CD4-positive, alpha-beta T cell treated with Interleukin-17A for 1 hour (primary cell): ENCODE measurements at places on chromosomes 2 and 18.

GRCh38 chr2:16625201-16625729 lies 40.4 kb downstream of the CYRIA start:
- peak; percentile 31 for DNase-seq

DNA sequence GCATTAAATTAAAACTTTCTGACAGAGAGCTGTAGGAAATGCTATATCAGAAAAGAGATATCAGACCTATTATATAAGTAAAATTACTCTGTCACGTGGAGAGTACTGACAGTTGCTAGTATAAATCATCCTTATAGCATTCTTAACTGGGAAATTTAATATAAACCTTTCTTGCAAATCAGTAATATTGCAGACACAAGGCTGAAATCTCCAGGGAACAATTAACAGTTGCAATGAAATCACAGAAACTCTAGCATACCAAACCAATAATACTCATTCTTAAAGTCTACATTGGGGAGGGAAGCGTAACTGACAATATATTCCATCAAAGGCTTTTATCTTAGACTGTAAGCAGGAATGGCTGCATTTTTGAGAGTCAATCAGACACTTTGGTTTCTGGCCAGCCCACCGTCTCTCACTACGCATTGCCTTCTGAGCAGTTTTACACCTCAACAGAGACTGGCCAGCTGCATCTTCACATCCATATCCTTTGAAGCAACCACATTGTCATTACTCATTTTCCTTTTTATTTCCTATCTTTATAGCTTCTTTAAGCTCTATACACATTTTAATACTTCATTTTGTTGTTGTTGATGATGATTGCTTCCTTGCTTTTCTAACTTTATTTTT lies 536.0 kb upstream of the CDH2 start:
- DNase-seq: no peak

GRCh38 chr2:16773080-16773713 lies 107.6 kb upstream of the CYRIA start:
- no peak for DNase-seq

GRCh38 chr18:49345931-49346696 lies 114.3 kb downstream of the DYM start:
- DNase-seq: no peak

GRCh38 chr2:205585449-205586383 lies 96.6 kb upstream of the NRP2 start:
- no peak for DNase-seq

DNA sequence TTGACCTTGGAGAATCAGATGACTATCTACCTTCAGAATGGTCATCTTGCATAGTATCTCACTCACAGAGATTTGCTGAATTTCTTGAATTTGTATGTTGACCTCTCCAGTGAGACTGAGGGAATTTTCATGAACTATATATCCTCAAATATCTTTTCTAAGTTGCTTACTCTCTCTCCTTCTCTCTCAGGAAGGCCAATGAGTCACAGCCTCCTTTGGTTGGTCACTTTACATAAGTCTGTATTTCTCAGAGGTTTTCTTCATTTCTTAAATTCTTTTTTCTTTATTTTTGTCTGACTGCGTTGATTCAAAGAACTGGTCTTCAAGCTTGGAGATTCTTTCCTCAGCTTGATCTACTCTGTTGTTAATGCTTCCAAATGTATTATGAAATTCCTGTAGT lies 51.7 kb downstream of the VIT start:
- DNase-seq: no peak

DNA sequence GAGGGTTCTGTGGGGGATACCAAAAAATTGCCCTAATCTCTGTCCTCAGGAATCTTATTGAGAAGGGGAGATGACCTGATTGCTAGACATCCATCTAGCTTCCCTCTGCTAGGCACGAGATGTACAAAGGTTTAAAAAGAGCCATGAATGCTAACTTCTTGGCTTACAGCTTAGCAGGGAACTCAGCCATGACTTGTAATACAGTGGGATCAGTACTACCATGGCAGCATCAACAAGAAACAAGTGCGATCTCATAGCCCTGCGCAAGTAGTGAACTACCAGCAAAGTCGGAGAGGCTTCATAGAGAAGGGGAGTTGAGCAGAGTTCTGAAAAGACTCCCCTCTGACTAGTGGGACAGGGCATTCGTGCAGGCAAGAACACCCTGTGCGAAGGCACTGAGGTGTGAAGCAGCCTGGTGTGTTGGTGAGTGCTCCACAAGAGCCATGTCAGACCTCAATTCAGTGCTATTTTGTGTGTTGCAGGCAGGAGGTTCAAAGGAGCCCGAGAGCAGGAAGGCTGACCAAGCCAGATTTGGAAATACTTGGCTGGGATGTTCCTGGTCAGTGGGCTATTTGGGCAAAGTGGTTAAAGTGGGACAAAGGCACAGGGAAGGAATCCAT lies 130.0 kb downstream of the FMNL2 start:
- DNase-seq: no peak

DNA sequence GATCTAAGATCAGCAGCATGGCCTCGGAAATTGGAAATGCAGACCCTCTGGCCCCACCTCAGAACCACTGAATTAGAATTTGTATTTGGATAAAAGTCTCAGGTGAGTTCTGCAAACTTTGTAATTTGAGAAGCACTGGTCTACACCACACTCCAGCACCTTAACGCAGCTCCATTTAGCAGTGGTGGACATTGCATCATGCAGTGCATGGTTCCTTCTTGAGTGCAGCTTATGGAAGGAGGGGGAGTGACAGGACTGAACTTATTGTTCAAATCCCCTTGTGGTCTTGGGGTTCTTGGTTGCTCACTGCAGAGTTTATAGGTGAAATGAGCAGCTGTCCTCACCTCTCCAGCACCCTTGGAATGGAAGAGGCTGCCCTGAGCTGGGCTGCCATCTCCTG lies 17.4 kb upstream of the STEAP3 start:
- DNase-seq: no peak

DNA sequence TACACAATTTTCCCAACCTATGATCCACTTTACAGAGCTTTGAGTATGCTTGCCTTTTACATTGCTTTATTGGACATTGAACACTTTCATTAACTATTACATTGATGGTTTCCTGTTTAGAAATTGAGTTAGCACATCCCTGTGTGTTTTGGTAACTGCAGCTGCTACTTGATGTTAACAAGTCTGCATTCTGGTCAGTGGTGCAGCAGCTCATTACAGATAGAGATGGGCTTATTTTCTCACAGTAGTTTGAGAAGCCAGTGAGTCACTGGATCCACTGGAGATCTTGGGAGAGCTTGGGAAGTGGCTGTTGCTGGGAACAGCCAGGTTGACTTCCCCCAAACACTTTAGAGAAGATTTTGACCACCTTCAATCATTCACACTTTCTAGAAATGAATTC lies 150.5 kb downstream of the ARHGAP15 start:
- no peak for DNase-seq

- DNase-seq: no peak
Measured at GRCh38 chr2:75928093-75928492, 217.4 kb upstream of the GCFC2 start.

- DNase-seq: no peak
Measured at GRCh38 chr2:43100883-43101662, 125.3 kb downstream of the ZFP36L2 start.

GRCh38 chr2:84442888-84443287 lies 16.2 kb downstream of the SUCLG1 start:
- DNase-seq: no peak

DNA sequence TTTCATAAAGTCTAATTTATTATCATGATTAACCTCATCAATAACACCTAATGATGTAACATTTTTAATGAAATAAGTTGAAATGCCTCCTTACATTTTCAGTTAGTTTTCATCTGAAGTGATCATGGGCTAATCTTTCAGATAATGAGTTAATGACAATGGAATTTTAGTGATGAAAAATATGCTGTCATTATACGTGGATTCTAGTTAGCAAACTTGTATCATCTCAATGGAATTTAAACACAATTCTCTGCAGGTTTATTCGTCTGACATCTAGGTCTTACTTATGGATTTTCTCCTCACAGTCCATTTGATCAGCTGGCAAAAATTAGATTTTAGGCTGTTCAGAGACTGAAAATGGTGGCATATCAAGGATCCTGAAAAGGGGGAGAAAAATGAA lies 885.0 kb downstream of the SLC4A3 start:
- no peak for DNase-seq

DNA sequence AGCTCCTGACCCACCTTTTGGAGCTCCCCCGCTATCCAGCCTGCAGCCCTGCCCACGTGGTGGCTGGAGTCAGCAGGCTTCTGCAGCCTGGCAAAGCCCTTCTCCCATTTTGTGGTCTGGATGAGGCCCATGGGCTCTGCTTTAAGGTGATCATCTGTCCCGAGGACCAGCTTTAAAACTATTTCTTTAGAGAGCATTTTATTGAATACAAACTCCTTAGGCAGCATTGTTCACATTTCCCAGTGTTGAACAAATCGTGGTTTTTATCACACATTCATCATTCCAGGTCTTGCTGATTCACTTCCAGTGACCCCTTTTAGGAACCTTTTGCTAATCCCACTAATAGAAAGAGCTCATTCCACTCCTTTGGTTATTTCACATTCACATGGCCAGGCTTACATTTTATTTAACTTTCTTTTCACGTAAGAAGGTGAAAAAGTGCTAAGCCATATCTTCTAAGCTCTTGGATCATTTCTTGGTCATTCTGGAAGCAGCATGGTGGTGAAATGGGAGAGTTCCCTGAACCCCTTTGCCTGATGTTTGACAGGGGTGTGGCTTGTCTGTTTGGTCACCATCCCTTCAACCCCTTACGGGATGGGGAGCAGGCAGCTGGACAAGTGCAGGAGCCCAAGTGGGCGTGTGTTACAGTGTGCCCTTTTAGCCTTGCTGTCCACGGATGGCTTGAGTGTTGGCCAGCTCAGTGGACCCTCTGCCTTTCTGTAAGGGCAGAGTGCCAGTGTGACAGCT lies 80.4 kb upstream of the RAPGEF4 start:
- DNase-seq: no peak

DNA sequence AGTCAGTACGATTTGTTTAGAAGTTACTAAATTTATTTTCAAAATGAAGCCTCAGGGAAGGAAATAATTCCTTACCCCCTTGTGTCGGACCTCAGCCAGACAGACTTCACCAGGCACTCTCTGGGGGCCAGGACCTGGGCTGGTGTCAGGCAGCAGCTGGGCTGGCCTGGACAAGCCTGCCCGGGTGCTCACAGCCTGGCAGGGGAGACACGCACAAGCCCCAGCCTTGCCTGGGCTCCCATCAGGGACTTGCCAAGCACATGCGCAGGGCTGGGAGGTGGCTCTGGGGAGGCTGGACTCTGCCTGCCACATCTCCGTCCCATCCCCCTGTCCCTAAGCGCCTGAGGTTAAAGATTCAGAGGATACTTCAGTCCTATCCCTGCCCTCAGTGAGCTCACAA lies 56.8 kb upstream of the HS6ST1 start:
- DNase-seq: no peak

GRCh38 chr2:33181466-33181865 lies 234.7 kb downstream of the LTBP1 start:
- no peak for DNase-seq

- no peak for DNase-seq
Measured at GRCh38 chr2:73020657-73021370, 50.7 kb downstream of the SFXN5 start.

GRCh38 chr18:31990823-31991222 lies 27.8 kb upstream of the RNF125 start:
- no peak for DNase-seq
